Lung (tissue), 17 donors: ENCODE measurements at places on chromosomes 3 and 15. TPM values are rescaled to one million over a fixed set of nuclear protein-coding genes. Genes with fewer than 3 reads are reported as not detected.

DNA sequence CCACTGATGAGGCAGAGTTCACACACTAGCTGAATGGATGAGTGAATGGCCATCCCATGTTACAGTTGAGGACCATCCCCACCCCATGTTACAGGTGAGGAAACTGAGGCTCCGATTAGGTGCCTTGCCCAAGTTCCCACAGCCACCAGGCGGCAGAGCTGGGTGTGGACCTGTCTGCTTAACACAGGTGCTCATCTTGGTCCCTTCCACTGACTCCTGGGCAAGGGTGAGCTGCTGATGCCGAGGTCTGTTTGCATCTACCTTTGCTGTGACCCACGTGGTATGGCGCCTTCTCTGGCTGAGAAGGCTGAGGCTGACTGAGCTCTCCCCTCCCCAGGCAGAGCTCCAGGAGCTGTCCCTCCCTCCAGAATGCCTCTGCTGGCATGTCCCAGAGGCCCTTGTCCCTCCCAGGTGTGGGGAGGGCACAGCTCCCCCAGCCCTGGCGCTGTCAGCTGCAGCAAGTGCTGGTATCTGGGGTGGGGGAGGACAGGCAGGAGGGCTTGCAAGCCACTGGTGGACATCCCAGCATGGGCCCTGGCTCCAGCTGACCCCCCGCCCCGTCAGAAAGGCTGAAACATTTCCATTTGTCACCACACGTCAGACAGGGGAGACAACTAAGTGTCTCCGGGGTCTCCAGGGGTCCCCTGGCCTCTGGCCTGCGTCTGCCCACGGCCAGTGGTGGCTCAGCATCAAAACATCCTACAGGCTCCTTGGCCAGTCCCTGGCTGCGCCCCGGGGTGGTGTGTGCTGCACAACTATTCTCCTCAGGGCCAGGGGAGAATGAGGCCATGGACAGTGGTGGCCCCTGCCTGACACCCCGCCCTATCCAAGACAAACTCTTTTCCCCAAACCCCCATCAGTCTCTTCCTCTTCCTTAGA, 105.4 kb downstream of the ADCY5 start:
- H3K27ac ChIP-seq = no peak overlapping the region
- no peaks in the 10 kb centered on the region for H3K36me3 ChIP-seq
- no peak overlapping the region for H3K4me3 ChIP-seq
- H3K4me1 ChIP-seq = peaks cover 25% of the 10 kb centered on the region
- DNase-seq = no peak

DNA sequence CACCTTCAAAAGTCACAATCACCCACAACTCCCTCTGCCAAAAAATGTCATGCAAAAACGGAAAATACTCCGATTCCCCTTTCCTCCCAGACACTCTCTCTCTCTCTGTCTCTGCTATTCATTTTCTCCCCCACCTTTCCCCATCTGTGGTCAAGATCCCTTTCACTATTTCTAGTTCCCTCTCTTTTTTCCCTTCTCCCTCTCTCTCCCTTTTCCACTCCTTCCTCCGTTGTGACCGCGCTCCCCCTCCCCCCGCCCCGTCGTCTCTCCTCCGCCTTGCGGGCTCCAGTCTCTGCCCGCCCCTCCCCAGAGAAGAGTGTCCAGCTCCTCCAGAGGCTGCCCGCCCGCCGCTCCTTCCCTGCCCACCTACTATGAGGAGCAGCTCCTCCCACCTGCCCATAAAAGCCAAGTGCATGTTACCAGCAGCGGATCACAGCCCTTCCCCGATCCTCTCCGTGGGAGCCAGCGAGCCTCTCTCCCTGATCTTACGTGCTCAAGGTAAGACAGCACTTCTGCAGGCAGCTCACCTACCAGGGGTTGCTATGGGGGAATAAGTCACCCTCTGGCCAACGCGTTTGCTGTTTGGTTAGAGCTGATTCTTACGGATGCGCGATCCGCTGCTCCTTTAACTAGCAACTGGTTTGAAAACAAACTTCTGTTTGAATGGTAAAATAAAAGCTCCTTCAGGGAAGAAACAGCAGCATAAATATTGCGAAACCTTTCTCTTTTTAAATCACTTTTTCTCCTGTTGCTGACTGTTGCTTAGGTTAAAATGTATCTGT, at the start of gene COL8A1:
TSS of gene COL8A1 (plus strand) at position 428 of the 782 bp plus-strand sequence. CDS start 152,089 bp downstream, outside the sequence.
- no peaks in the 10 kb centered on the region for H3K36me3 ChIP-seq
- no peaks in the 10 kb centered on the region for H3K4me1 ChIP-seq
- H3K27me3 ChIP-seq = peaks cover 44% of the 10 kb centered on the region
- H3K4me3 ChIP-seq = peak within 1 kb of the TSS; percentile 16
- DNase-seq = peak; percentile 40

DNA sequence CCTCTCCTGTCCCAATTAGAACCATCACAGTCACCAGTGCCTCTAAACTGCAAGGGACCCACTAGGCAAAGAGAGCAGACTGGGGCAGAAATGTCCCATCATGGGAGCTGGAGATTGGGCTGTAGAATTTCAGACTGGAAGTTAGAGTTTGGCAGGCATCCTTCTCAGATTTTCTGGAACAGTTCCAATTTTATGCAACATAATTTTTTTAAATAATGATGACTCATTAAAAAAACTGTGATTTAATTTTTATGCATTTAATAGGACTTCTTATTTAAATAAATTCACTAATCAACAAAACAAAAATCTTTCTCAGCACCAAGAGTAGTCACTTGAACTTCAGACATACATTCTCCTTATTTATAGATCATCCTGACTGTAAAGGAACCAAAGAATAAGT, 84.6 kb upstream of the SLC7A14 start:
- no peak overlapping the region for H3K4me3 ChIP-seq
- no peak for DNase-seq
- no peaks in the 10 kb centered on the region for H3K36me3 ChIP-seq
- H3K27ac ChIP-seq = no peak overlapping the region
- no peaks in the 10 kb centered on the region for H3K27me3 ChIP-seq
- H3K4me1 ChIP-seq = no peaks in the 10 kb centered on the region

GRCh38 chr15:82751308-82751707, 41.6 kb upstream of the AP3B2 start:
- H3K27me3 ChIP-seq = no peaks in the 10 kb centered on the region
- H3K4me3 ChIP-seq = peak overlapping the region; percentile 88
- H3K27ac ChIP-seq = no peak overlapping the region
- peaks cover 14% of the 10 kb centered on the region for H3K36me3 ChIP-seq
- no peak for DNase-seq
- H3K4me1 ChIP-seq = peaks cover 14% of the 10 kb centered on the region

DNA sequence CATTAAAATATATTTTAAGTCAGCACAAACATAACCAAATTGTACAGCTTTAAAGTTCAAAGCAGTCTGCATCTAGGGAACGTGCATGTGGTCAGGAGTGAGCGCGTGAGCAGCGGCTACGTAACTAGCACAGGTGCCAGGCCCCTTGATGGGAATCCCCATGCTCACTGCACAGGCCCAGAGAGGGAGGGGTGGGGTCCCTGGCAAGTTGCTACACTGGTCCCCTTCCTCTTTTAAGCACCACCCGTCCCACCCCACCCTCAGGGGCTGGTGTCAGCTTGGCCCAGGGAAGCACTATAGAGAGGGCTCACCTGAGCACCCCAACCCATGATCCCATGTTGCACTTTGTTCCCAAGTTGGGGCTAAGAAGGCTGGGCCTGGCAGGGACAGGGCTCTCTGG, 835 bp upstream of the GMPPB start:
- H3K4me3 ChIP-seq = peak overlapping the region; percentile 36
- no peak for DNase-seq
- H3K27me3 ChIP-seq = no peaks in the 10 kb centered on the region
- peaks cover 39% of the 10 kb centered on the region for H3K36me3 ChIP-seq
- peaks cover 18% of the 10 kb centered on the region for H3K4me1 ChIP-seq
- peak overlapping the region; percentile 58 for H3K27ac ChIP-seq

GRCh38 chr3:69582044-69582443, 157.2 kb upstream of the MITF start:
- DNase-seq = no peak
- no peak overlapping the region for H3K27ac ChIP-seq
- no peaks in the 10 kb centered on the region for H3K36me3 ChIP-seq
- H3K4me3 ChIP-seq = no peak overlapping the region
- no peaks in the 10 kb centered on the region for H3K4me1 ChIP-seq

- no peaks in the 10 kb centered on the region for H3K4me1 ChIP-seq
- no peaks in the 10 kb centered on the region for H3K27me3 ChIP-seq
- no peak overlapping the region for H3K27ac ChIP-seq
- H3K4me3 ChIP-seq = no peak overlapping the region
Measured at GRCh38 chr3:98914210-98915080, 12.9 kb upstream of the DCBLD2 start.

- no peaks in the 10 kb centered on the region for H3K36me3 ChIP-seq
- no peak overlapping the region for H3K27ac ChIP-seq
- H3K27me3 ChIP-seq = no peaks in the 10 kb centered on the region
- no peak for DNase-seq
Measured at GRCh38 chr3:107699682-107700081, 176.9 kb downstream of the BBX start.

DNA sequence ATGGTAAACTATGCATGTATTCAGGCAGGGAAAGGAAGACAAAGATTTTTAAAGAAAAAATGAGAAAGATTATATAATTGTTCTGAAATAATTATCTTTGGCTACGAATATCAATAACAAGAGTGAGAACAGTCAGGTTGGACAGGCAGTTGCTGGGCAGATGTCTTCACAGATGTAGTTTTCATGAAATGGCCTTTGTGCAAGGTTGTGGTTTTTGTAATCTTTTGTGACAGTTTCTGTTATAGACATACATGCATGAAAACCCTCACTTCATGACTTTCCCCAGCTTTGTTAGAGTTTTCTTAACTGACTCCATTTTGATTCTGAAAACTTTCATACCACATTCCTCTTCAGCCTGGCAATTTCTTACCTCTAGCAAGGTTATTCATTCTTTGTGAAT, 34.9 kb upstream of the SLC25A36 start:
- H3K4me3 ChIP-seq = no peak overlapping the region
- no peak for DNase-seq
- H3K27ac ChIP-seq = no peak overlapping the region

- H3K27ac ChIP-seq = no peak overlapping the region
- peak; percentile 35 for DNase-seq
- H3K27me3 ChIP-seq = no peaks in the 10 kb centered on the region
- H3K4me3 ChIP-seq = no peak overlapping the region
- peaks cover 2% of the 10 kb centered on the region for H3K4me1 ChIP-seq
Measured at GRCh38 chr3:44114142-44114541, 127.5 kb upstream of the TOPAZ1 start.

DNA sequence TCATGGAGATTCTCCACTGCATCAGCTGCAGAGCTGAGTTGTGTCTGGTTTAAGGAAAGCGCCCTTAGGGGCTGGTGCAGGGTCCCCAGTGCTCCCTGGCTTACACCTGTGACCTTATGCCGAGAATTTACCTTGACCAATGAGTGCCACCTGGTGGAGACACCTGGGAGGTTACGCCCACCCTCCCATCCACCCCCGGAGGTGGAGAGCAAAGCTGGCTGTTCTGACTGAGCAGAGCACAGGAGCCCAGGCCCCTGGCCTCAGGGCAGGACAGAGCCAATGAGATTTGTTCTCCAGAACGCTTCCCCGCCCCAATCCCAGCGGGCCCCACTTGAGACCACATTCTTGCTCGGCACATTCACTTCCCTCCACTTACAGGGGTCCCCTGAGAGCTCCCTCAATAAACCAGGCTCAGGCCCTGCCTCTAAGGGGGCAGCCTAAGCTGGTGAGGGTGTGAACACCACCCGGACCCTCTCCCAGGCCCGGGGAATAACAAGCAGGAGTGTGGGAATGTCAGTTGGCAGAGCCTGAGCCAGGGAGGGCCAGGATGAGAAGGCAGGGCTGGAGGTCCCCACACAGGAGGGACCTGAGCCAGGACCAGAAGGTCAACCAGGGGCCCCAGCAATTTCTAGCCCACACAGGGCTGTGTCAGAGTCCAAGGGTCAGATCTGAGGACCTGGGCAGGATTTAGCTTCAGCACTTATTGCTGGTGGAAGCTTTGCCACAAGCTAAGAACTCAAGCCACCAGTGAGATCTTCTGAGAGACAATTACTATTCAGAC, 117.1 kb downstream of the TPRA1 start:
- no peaks in the 10 kb centered on the region for H3K4me1 ChIP-seq
- no peaks in the 10 kb centered on the region for H3K27me3 ChIP-seq
- H3K36me3 ChIP-seq = no peaks in the 10 kb centered on the region
- no peak overlapping the region for H3K27ac ChIP-seq

DNA sequence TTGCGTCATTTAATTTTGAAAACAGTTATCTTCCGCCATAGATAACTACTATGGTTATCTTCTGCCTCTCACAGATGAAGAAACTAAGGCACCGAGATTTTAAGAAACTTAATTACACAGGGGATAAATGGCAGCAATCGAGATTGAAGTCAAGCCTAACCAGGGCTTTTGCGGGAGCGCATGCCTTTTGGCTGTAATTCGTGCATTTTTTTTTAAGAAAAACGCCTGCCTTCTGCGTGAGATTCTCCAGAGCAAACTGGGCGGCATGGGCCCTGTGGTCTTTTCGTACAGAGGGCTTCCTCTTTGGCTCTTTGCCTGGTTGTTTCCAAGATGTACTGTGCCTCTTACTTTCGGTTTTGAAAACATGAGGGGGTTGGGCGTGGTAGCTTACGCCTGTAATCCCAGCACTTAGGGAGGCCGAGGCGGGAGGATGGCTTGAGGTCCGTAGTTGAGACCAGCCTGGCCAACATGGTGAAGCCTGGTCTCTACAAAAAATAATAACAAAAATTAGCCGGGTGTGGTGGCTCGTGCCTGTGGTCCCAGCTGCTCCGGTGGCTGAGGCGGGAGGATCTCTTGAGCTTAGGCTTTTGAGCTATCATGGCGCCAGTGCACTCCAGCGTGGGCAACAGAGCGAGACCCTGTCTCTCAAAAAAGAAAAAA, 1.2 kb downstream of the B2M start:
- peak overlapping the region; percentile 80 for H3K4me3 ChIP-seq
- no peaks in the 10 kb centered on the region for H3K27me3 ChIP-seq
- H3K4me1 ChIP-seq = peaks cover 9% of the 10 kb centered on the region
- H3K27ac ChIP-seq = peak overlapping the region; percentile 85
- peak; percentile 94 for DNase-seq
- H3K36me3 ChIP-seq = peaks cover 14% of the 10 kb centered on the region

GRCh38 chr15:94164202-94164807, 67.1 kb upstream of the MCTP2 start:
- no peak overlapping the region for H3K27ac ChIP-seq
- peak; percentile 87 for DNase-seq
- H3K36me3 ChIP-seq = no peaks in the 10 kb centered on the region

GRCh38 chr3:164781755-164782154, 296.5 kb downstream of the SI start:
- H3K4me1 ChIP-seq = no peaks in the 10 kb centered on the region
- H3K27ac ChIP-seq = no peak overlapping the region
- H3K36me3 ChIP-seq = no peaks in the 10 kb centered on the region
- H3K4me3 ChIP-seq = no peak overlapping the region
- DNase-seq = no peak
- no peaks in the 10 kb centered on the region for H3K27me3 ChIP-seq

Gene ABI3BP
- 87.5 TPM for total RNA-seq

Gene HRG
- total RNA-seq = 0.15 TPM

Gene REC114
- not detected for total RNA-seq

Gene SCN5A
- total RNA-seq = 0.68 TPM

Gene WWTR1
- total RNA-seq = 186 TPM

Gene COPG1
- total RNA-seq = 163 TPM

Gene HGD
- total RNA-seq = 2.2 TPM

Gene SNTN
- 51.0 TPM for total RNA-seq

Gene TGM4
- total RNA-seq = not detected

Gene RTP3
- not detected for total RNA-seq
